ENCODE measurements at places on chromosomes 7 and 10. TPM values are rescaled to one million over a fixed set of nuclear protein-coding genes. Genes with fewer than 3 reads are reported as not detected.

- DNase-seq: peak; percentile 87
These were observed 150.1 kb upstream of the KLF6 start for GRCh38 chr10:3935141-3935540.

DNA sequence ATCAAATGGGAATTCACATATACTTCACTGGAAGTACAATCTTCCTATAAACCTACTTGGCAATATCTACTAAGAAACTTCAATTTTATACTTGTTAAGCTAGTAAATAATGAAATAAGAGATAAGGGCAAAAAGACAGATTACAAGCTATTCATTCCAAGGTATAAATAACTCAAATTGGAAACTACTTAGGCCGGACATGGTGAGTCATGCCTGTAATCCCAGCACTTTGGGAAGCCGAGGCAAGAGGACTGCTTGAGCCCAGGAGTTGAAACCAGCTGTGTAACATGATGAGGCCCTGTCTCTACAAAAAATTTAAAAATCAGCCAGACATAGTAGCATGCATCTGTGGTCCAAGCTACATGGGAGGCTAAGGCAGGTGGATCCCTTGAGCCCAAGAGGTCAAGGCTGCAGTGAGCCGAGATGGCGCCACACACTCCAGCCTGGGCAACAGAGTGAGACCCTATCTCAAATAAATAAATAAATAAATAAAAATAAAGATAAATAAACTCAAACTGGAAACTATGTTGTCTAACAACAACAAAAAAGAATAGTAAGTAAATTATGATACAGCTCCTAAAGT lies 37.6 kb downstream of the ARHGAP21 start:
- peak; percentile 85 for DNase-seq

DNA sequence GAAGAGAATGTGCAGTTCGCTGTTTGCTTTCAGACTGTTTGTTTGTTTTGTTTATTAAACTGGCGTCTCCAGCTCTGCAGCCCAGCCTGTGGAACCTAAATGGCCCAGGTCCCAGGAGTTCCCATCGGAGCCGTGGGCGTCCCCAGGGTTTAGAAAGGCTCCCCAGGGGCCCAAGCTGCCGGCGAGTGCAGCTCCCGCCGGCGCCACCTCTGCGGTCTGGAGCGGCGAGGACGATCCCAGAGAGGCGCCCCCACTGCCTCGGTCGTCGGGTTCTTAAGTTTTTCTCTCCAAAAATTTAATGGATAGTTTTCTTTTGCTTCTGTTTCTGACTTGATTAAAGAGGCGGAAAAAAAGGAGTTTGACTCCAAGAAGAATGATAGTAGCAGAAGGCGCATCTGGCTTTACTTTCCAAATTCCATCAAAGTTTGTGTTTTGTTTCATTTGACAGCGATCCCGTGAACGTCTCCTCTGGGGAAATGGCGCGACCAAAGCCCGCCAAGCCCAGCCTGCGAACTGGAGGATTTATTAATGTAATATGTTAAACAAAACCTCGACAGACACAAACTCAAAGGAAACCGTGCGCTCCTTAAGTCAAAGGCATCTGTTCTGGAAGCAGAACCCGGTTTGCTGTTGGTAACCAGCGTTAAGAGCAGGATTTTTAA lies 718 bp upstream of the FZD1 start:
- DNase-seq: peak; percentile 32

GRCh38 chr7:39493934-39494333 lies 72.3 kb upstream of the YAE1 start:
- no peak for DNase-seq

Gene CALCR
- total RNA-seq: under 0.01 TPM

Gene DPYSL4
- total RNA-seq: 0.86 TPM

- peak; percentile 27 for DNase-seq
These were observed 74.5 kb downstream of the LANCL2 start for GRCh38 chr7:55439627-55440026.

Measured in fibroblast of villous mesenchyme (primary cell).